GM13976 (cell line): ENCODE measurements at places on chromosomes 4 and X.

DNA sequence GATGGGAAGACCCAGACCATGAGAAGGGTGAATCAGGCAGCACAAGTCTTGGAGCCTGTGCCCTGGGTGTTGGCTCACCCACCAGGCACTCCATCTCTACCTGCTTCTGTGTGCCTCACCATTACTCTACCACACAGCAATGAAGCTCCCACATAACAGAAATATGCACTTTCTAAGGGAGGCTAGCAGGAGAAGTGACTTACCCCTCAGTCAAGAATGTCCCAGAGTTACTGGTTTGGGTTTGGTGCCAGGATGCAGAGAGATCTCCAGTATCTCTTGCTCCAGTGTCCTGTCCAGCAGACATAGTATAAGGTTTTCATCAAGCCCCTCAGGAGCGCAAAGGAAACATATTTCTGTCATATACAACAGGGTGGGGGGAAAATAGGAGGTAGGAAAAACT lies 11.3 kb upstream of the RAB40A start:
- no peak for DNase-seq

DNA sequence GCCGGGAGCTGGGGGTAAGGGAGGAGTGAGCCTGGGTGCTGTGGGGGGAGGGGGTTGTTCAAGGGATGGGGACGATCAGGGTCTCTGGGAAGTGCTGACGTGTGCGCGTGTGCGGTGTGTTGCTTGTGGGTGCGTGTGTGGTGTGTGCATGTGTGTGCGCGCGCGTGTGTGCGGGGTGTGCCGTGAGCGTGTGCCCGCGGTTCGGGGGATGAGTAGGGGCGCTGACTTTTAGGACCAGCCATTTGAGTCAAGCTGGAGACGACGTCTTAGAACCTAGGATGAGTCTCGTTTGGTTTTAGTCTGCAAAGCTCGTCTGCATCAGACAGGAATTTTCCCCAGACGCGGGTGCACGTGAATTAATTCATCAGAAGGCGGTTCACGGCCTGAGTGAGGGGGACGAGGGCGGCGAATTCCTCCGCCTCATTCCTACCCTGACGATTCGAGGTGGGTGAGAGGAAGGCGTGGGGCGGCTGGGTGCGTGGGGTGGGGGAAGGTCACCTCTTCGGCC lies 950 bp upstream of the TMEM271 start:
- peak; percentile 32 for DNase-seq

GRCh38 chr4:119299741-119300100 lies 22.2 kb downstream of the FABP2 start:
- peak; percentile 40 for DNase-seq

DNA sequence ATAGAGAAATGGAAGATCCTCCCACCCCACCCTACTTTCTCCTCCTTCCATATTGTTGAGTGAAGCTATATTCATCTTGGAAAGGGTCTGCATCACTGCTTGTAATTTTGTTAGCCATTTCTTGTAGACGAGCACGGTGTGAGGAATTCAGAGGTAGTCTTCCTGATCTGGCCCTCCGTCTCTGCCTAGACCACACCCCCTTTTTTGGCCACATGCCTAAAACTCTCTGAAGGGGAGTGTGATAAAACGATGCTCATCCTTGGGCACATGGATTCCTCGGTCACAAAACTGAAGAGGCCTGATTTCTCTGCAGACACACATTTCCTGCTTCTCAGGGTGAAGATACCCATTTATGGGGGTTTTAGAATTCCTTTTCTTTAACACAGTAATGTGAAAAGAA lies 182.8 kb downstream of the LARP7 start:
- no peak for DNase-seq

- DNase-seq = no peak
Observed at GRCh38 chrX:56759736-56760409, 30.8 kb downstream of the NBDY start.

DNA sequence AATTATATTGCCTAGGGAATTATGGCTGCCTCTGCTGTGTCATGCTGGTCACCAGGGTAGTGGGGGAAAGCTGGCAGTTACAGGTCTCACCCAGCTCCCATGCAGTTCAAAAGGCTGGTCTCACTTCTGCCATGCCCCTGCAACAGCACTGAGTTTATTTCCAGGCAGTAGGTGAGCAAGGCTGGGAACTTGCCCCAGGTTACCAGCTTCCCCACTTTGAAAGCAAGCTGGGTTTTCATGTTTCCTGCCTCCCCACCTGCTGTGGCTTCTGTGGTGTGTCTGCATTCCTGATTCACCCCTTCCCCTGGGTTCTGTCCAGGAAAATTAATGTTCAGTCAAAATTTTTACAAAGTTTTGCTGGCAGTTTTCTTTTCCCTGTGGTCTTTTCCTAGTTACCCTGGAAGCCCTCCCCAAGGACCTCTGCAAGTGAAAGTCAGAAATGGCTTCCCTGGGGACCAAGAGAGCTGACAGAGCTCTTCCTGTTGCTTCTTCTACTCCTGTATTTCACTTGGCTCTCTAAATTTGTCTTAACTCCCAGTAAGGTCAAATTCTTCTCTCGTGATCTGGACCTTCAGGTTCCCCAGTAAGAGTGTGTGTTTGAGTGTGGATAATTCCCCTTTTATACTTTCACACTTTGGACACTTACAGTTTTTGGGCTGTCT lies 58.5 kb upstream of the AGTR2 start:
- no peak for DNase-seq

- DNase-seq = no peak
Observed at GRCh38 chrX:14027036-14027435, 2.7 kb downstream of the GEMIN8 start.

DNA sequence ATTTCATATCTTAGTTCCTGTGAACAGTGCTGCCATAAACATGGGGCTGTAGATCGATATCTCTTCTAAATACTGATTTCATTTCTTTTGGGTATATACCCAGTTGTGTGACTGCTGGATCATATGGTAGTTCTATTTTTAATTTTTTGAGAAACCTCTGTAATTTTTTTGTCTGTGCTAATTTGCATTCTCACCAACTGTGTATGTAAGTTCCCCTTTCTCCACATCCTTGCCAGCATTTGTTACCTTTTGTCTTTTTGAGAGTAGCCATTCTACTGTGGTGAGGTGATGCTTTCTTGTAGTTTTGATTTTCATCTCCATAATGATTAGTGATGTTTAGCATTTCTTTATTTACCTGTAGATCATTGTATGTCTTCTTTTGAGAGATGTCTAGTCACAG lies 2086.5 kb upstream of the TENM3 start:
- DNase-seq = no peak

DNA sequence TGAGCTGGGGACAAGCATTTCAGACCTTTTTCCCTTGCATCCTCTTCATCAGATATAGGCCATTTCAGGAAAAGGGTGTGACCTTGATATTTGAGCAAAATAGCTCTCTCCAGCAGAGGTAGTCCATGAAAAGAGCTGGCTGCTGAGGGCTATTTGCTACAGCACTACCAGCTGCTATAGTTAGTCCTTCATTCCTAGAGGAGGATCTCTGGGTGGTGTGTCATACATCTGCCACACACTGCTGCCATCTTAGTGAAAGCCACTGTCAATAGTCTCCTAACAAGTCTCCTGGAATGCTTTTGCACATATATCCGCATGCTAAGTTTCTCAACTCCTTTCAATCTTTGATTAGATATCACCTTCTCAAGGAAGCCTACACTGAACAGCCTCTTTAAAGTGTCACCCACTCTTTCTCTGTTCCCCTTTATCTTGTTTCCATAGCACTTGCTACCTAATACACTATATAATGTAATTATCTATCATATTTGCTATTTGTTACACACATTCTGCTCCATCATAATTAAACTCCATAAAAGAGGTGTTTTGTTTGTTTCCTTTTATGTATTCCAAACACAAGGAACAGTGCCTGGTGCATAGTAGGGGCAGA lies 131.9 kb downstream of the TBC1D19 start:
- no peak for DNase-seq

DNA sequence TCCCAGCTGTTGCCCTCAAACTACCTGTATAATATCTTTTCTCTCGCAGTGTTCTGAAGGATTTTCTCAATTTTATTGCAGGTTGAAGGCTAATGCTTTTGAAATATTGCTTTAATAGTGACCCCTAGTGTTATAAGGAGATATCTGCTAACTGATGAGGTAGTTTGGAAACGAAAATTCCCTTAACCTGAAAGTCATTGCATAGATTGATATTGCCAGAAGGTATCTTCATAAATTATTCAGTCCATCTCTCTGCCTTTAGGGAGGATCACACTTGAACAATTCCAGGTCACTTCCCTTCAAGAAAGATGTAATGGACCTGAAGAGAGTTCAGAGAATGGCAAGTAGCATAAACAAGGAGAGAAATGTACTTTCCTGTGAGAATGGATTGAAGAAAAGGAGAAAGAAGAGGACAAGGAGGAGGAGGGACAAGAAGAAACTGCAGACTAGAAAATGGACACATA lies 44.1 kb downstream of the TIGD4 start:
- DNase-seq = peak; percentile 52

GRCh38 chr4:13562876-13563275 lies 18.6 kb upstream of the NKX3-2 start:
- no peak for DNase-seq

DNA sequence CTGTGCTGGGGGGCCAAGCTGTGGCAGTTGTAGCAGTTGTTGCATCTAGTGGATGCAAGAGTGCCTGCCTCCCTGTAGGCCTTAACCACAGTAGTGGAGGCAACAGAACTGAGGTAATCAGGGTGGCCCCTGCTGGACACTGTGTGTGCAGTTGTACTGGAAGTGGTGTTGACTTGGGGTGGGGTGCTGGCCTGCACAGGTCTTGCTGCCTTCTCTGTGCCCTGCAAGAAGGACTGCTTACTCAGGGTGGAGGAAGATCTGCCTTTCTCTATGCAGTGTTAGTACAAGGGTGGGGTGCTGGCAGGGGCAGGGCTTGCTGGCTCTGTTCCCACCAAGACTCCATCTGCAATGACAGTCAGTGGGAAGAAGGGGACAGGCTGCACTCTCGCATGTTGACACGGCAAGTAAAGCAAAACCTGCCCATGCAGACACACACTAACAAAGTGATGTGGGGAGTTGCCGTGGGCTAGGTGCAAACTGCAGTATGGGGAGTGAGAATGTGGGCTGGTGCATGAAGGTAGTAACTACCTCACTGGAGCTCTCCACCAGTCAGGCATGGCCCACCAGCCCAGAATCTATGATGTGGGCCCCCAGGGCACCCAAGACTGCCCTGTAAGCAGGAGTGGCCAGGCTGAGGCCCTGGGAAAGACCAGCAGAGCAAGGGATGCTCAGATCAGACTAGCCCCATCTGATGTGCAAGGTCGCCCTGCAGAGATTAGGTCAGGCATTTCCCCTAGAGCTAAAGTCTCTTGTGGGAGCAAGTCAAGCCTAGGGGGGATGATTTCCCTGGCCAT lies 594.9 kb downstream of the TECRL start:
- DNase-seq = no peak
